Activated CD8-positive, alpha-beta T cell treated with anti-CD3 and anti-CD28 coated beads, Interleukin-2, amount 10 ng/mL, durations not matched to agents 7 days and 5 days (primary cell): ENCODE measurements at places on chromosomes 1 and 21. TPM values are rescaled to one million over a fixed set of nuclear protein-coding genes. Genes with fewer than 3 reads are reported as not detected.

DNA sequence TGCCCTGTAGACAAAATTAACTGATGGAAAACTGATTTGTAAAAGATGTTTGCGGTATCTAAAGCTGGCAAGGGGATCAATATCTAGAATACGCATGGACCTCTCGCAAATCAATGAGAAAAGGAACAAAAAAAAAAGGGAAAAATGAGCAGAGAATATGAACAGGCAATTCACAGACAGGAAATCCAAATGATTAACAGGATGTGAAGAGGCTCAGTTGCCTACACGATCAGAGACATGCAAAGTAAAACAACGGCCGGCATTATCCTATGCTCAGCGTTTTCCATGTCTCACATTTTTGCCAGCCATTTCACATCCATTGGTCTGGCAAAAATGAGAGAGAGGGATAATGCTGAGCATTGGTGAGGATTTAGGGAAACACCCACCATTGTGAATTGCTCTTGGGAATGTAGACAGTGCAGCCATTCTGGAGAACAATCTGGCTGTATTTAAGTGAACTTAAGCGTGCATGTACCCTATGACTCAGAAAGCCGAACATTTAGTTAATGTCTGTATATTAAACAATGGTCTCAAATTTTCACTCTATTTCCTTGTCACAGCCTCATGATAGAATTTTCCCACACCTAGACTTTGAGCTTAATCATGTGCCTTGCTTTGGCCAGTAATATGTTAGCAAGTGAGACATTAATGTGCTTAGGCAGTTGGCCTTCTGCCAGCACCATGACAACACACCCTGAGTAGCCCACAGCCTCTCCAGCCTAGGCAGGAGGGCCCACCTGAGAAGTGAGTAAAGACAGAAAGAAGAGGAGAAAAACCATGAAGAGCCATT lies 61.0 kb upstream of the NBPF3 start:
- H3K4me1 ChIP-seq: peaks cover 6% of the 10 kb centered on the region
- no peak overlapping the region for H3K27ac ChIP-seq
- no peak for DNase-seq
- H3K36me3 ChIP-seq: peaks cover 3% of the 10 kb centered on the region

ADORA3 gene
- total RNA-seq: not detected

DNA sequence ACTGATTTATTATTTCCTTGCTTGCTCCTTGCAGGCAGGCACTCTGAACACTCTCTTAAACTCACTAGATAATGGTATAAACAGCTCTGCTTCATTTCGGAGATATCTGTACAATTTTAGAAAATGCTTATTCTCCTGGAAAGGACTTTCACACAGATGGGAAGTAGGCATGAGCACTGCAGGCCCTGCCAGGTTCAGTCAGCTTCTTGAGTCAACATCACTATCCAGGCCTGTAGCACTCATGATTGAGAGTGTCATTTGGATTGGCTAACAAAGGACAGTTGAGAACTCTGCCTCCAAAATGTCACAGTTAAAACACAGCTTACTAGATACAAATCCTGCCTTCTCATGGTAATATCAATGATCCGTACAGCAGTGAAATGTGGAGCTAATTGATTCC lies 181.9 kb downstream of the CYYR1 start:
- H3K27ac ChIP-seq: no peak overlapping the region
- no peaks in the 10 kb centered on the region for H3K27me3 ChIP-seq

COL6A1 gene
- total RNA-seq: 0.26 TPM

RAB3B gene
- total RNA-seq: 0.08 TPM

KRTAP12-2 gene
- total RNA-seq: not detected

GRCh38 chr1:164660412-164660772 lies 101.4 kb downstream of the PBX1 start:
- no peaks in the 10 kb centered on the region for H3K36me3 ChIP-seq
- peak; percentile 52 for DNase-seq
- peaks cover 15% of the 10 kb centered on the region for H3K4me1 ChIP-seq
- H3K27me3 ChIP-seq: no peaks in the 10 kb centered on the region
- H3K4me3 ChIP-seq: no peak overlapping the region
- no peak overlapping the region for H3K27ac ChIP-seq
